Panc1 (cell line): ENCODE measurements at places on chromosomes 6 and 20.

GRCh38 chr6:136035378-136036070 is 184.0 kb downstream of the PDE7B start:
- H3K36me3 ChIP-seq: no peaks in the 10 kb centered on the region
- H3K4me3 ChIP-seq: no peak overlapping the region
- no peak for DNase-seq
- no peaks in the 10 kb centered on the region for H3K27me3 ChIP-seq
- H3K4me1 ChIP-seq: no peaks in the 10 kb centered on the region

GRCh38 chr6:96649926-96650325 is 87.0 kb downstream of the FHL5 start:
- no peaks in the 10 kb centered on the region for H3K36me3 ChIP-seq
- no peak for DNase-seq

- H3K27ac ChIP-seq: peak overlapping the region; percentile 71
- peak; percentile 18 for DNase-seq
- H3K4me3 ChIP-seq: peak overlapping the region; percentile 41
- no peaks in the 10 kb centered on the region for H3K27me3 ChIP-seq
Measured at GRCh38 chr6:47414423-47415167, 63.0 kb upstream of the CD2AP start.

GRCh38 chr6:14743474-14744211 is 502.2 kb upstream of the JARID2 start:
- H3K27ac ChIP-seq: no peak overlapping the region
- H3K4me1 ChIP-seq: no peaks in the 10 kb centered on the region
- H3K4me3 ChIP-seq: no peak overlapping the region
- no peaks in the 10 kb centered on the region for H3K36me3 ChIP-seq
- 0 out of 2 replicates have a peak, but pooled peaks cover 2% of the 10 kb centered on the region for H3K27me3 ChIP-seq

DNA sequence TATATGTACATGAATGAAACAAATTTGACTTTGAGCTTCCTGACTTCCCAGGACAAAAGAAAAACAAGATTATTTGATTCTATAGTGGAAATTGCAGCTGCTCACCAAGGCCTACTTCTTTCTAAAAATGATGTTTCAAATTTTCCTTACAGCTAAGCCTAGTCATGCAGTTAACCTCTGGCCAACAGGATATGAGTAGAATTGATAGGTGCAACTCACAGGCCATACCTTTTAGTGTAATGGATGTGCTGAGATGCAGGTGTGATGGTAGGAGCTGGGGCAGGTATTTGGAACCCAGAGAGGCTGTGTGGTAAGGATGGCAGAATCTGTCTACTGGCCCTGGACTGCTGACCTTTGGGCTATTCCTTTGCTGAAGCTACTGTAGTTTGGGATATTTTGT is 230.9 kb upstream of the PREP start:
- no peak overlapping the region for H3K4me3 ChIP-seq
- H3K36me3 ChIP-seq: no peaks in the 10 kb centered on the region
- no peak overlapping the region for H3K27ac ChIP-seq
- H3K27me3 ChIP-seq: no peaks in the 10 kb centered on the region

DNA sequence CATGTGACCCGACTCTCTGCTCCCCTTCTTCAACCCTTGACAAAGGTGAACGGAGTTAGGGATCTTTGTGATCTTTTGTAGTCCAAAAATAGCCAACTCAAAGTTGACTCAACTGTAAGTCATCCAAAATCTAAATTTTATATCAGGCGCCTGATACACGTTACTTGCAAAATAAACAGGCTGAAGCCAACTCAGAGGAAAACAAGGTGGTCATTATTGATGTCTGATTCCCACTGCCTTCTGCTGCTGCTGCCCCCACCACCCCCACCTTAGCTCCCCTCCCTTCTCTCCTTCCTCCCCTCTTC is 13.2 kb upstream of the RNF8 start:
- DNase-seq: peak; percentile 33
- H3K36me3 ChIP-seq: no peaks in the 10 kb centered on the region
- no peak overlapping the region for H3K27ac ChIP-seq

- H3K4me3 ChIP-seq: no peak overlapping the region
- H3K4me1 ChIP-seq: no peaks in the 10 kb centered on the region
- no peak for DNase-seq
- H3K27me3 ChIP-seq: no peaks in the 10 kb centered on the region
- H3K36me3 ChIP-seq: no peaks in the 10 kb centered on the region
- H3K27ac ChIP-seq: no peak overlapping the region
Measured at GRCh38 chr6:107399935-107400334, 59.4 kb downstream of the PDSS2 start.

GRCh38 chr6:131130554-131130940 is 4.7 kb upstream of the AKAP7 start:
- H3K27ac ChIP-seq: no peak overlapping the region
- H3K27me3 ChIP-seq: no peaks in the 10 kb centered on the region
- H3K4me1 ChIP-seq: peaks cover 7% of the 10 kb centered on the region

GRCh38 chr6:37204014-37204751 is 34.2 kb downstream of the PIM1 start:
- H3K4me1 ChIP-seq: no peaks in the 10 kb centered on the region
- H3K27ac ChIP-seq: no peak overlapping the region
- H3K4me3 ChIP-seq: no peak overlapping the region
- no peak for DNase-seq
- H3K27me3 ChIP-seq: no peaks in the 10 kb centered on the region

- DNase-seq: no peak
- no peaks in the 10 kb centered on the region for H3K27me3 ChIP-seq
- H3K4me1 ChIP-seq: no peaks in the 10 kb centered on the region
- H3K27ac ChIP-seq: no peak overlapping the region
- no peak overlapping the region for H3K4me3 ChIP-seq
- no peaks in the 10 kb centered on the region for H3K36me3 ChIP-seq
Measured at GRCh38 chr6:161151660-161152526, 122.0 kb downstream of the AGPAT4 start.

GRCh38 chr20:31831211-31831610 is 12.1 kb downstream of the MYLK2 start:
- no peak overlapping the region; the same call in 1 of the 2 replicates for H3K27ac ChIP-seq
- no peaks in the 10 kb centered on the region for H3K36me3 ChIP-seq
- DNase-seq: no peak
- H3K4me3 ChIP-seq: no peak overlapping the region
- no peaks in the 10 kb centered on the region for H3K27me3 ChIP-seq

DNA sequence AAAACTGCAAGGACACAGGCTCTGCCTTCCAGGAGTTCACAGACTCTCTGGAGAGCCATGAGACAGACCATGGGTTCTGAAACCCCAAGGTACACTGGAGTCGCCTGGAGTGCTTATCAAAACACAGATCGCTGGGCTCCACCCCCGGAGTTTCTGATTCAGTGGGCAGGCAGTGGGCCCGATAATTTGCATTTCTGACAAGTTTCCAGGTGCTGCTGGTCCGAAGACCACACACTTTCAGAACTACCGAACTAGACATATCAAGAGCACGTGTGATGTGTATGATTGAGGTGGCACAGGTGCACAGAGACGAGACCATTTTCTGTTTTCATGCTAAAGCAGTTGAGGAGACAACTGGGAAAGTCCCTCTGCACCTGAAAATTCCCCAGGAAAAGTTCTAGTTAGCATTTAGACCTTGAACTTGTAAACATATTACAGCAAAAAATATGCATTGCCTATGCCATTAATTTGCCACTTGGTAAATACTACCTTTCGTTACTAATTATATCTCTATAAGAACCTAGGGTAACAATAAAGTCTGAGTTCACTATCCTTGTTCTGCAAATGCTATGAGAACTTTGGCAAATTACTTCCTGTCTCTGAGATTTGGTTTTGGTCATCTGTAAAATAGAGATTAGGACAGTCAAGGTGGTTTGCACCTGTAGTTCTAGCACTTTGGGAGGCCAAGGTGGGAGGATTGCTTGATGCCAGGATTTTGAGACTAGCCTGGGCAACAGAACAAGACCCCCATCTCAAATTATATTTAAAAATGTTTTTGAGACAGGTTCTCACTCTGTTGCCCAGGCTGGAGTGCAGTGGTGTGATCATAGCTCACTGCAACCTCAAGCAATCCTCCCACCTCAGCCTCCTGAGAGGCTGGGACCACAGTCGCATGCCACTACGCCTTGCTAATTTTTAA is 14.3 kb upstream of the PIM1 start:
- no peak for DNase-seq
- H3K36me3 ChIP-seq: no peaks in the 10 kb centered on the region
- H3K27ac ChIP-seq: peak overlapping the region; percentile 58
- H3K4me3 ChIP-seq: no peak overlapping the region
- peaks cover 10% of the 10 kb centered on the region for H3K4me1 ChIP-seq

- no peaks in the 10 kb centered on the region for H3K4me1 ChIP-seq
- no peaks in the 10 kb centered on the region for H3K36me3 ChIP-seq
- DNase-seq: no peak
- H3K27ac ChIP-seq: no peak overlapping the region
- H3K27me3 ChIP-seq: no peaks in the 10 kb centered on the region
- H3K4me3 ChIP-seq: no peak overlapping the region
Measured at GRCh38 chr6:10977231-10977968, 66.7 kb downstream of the ELOVL2 start.

- H3K4me3 ChIP-seq: no peak overlapping the region
- peaks cover 2% of the 10 kb centered on the region for H3K27me3 ChIP-seq
- H3K4me1 ChIP-seq: no peaks in the 10 kb centered on the region
- no peak overlapping the region for H3K27ac ChIP-seq
Measured at GRCh38 chr20:2593756-2594155, 57.4 kb downstream of the TMC2 start.

GRCh38 chr6:134111062-134111677 is 58.7 kb upstream of the SLC2A12 start:
- H3K36me3 ChIP-seq: no peaks in the 10 kb centered on the region
- peak; percentile 18 for DNase-seq
- H3K27ac ChIP-seq: no peak overlapping the region
- no peaks in the 10 kb centered on the region for H3K27me3 ChIP-seq
- H3K4me3 ChIP-seq: no peak overlapping the region

GRCh38 chr6:3175715-3176402 is 18.5 kb upstream of the TUBB2A start:
- no peak for DNase-seq
- H3K36me3 ChIP-seq: no peaks in the 10 kb centered on the region
- no peak overlapping the region for H3K4me3 ChIP-seq
- no peaks in the 10 kb centered on the region for H3K27me3 ChIP-seq

DNA sequence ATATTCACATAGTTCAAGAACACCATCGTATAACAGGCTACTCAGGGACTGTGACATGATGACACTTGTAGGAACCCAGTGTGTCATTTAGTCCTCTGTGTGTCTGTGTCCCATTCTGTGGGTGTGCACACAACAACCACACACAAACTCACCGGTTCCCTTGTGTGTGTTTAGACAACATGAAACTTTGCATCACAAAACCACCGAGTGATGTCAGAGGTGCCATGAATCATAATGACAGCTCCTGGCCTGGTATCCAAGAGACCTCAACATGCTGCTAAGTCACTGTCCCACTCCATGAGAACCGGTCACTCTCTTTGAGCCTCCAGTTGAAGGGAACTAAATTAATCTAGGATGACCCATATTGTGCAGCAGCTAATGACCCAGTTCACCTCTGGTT is 421.3 kb downstream of the PREX1 start:
- peaks cover 14% of the 10 kb centered on the region for H3K27me3 ChIP-seq
- H3K4me3 ChIP-seq: no peak overlapping the region
- H3K4me1 ChIP-seq: no peaks in the 10 kb centered on the region
- no peak for DNase-seq
- no peak overlapping the region for H3K27ac ChIP-seq

DNA sequence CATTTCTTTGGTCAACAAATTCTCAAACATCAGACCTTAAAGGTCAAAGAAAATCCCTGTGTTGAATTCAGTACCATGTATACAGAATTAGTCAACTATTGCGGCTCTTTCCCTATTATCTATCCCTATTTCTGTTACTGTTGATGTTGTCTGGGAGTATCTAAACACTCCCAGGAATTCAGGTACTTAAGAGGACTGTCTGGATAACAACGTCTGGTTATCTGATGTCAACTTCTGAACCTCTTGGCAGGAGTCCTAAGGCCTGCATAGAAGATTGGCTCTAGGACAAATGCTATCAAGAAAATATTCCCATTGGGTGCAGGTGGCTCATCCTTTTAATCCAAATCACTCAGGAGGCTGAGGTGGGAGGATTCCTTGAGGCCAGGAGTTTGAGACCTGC is 255.6 kb downstream of the KHDC1L start:
- no peak for DNase-seq
- peaks cover 4% of the 10 kb centered on the region; the same call in 1 of the 2 replicates for H3K4me1 ChIP-seq
- H3K27me3 ChIP-seq: no peaks in the 10 kb centered on the region
- no peak overlapping the region for H3K27ac ChIP-seq

GRCh38 chr20:48455651-48456365 is 372.0 kb downstream of the PREX1 start:
- H3K36me3 ChIP-seq: no peaks in the 10 kb centered on the region
- no peaks in the 10 kb centered on the region for H3K4me1 ChIP-seq
- H3K4me3 ChIP-seq: no peak overlapping the region
- H3K27me3 ChIP-seq: peaks cover 3% of the 10 kb centered on the region; the same call in 1 of the 2 replicates
- no peak for DNase-seq

- no peak for DNase-seq
- no peak overlapping the region for H3K27ac ChIP-seq
- H3K27me3 ChIP-seq: no peaks in the 10 kb centered on the region
- no peak overlapping the region for H3K4me3 ChIP-seq
- H3K36me3 ChIP-seq: no peaks in the 10 kb centered on the region
- H3K4me1 ChIP-seq: no peaks in the 10 kb centered on the region
Measured at GRCh38 chr6:96760153-96760687, 77.1 kb downstream of the GPR63 start.

DNA sequence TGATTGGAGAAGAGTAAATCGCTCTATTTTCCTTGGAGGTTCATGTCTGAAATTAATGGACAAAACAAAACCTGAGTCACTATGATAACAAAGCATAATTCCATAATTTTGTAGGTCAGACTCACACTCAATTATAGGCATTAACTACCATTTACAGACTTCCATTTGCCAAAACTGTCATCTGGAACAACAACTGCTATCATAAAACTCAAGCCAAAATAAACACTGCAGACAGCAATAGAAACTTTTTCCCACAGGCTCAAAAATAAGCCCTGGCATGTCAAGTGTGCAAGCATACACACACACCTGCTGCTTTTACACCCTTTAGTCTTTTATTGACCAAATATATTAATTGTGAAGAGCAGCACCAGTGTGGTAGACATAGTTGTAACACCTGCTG is 7.1 kb downstream of the MRPS10 start:
- peaks cover 44% of the 10 kb centered on the region for H3K36me3 ChIP-seq
- no peaks in the 10 kb centered on the region for H3K27me3 ChIP-seq
- no peak for DNase-seq
- H3K4me1 ChIP-seq: peaks cover 46% of the 10 kb centered on the region

DNA sequence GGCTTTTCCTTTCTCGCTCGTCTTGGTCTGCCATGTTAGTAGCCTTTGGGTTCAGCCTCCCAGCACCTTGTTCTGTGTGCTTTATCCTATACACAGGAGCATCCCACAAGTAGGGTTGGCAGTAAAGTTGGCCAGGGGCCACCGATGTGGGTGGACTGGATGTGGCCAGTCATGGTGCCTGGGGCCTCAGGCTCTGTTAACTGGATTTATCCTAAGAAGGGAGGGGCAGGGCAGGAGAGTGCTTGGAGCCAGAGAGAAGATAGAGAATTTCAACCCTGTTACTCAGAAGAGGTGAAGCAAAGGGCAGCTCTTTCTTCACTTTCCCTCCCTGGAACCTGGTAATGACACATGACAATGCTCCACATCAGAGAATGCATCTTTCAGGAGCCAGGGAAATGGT is 14.1 kb upstream of the SIRPB2 start:
- no peaks in the 10 kb centered on the region for H3K36me3 ChIP-seq
- no peak overlapping the region for H3K27ac ChIP-seq
- DNase-seq: no peak
- no peak overlapping the region for H3K4me3 ChIP-seq
- peaks cover 3% of the 10 kb centered on the region; the same call in 1 of the 2 replicates for H3K4me1 ChIP-seq
